ENCODE measurements at places on chromosomes 12 and 14.

DNA sequence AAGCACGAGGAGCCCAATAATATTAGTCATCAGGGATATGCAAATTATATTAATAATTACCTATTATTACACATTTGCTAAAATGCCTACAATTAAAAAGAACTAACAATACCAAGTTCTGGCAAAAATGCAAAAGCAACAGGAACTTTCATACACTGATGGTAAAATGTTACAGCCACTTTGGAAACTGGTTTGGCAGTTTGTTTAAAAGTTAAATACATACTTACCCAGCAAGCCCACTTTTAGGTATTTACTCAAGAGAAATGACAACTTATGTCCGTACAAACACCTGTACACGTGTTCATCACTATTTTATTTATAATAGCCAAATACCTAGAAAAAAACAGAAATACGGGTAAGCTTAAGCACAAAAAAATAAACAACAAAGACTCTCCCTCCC, 17.0 kb downstream of the WDR89 start:
- no peak for DNase-seq

DNA sequence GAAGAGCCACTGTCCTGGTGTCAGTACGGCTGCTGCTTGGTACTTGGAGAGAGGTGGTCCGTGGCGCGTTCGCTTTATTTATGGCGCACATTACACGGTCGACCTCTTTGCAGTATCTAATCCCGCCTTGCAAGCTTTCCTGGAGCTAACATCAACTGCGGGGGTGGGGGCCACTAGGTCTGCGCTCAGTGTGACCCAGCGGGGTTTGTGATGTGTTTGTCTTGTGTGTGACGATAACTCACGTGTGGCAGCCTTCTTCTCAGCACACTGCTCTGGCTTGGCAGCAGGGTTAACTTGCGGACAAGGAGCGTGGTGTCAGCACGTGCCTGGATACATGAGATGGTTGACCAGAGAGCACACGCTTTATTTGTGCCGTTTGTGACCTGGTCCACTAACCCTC, 122.2 kb upstream of the RTL1 start:
- no peak for DNase-seq

GRCh38 chr12:13170892-13171490, 25.5 kb upstream of the EMP1 start:
- DNase-seq, result no peak

DNA sequence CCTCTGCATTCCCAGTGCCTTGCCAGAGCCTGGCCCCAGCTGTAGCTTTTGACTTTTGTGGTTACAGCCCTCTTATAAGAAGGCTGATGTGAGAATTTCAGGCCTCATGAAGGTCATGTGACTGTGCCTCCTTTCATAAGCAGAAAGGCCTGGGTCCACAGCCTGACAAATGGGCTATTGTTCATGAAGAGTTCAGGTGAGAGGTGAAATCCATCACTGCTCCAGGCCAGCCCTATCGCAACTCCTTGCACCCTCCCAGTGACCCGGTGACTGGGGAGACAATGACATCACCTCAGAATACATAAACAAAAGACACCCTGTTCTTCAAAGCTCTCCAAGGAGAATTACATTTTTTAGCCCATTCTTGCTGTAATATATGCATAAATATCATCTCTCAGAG, 321.5 kb downstream of the PCNX1 start:
- no peak for DNase-seq

DNA sequence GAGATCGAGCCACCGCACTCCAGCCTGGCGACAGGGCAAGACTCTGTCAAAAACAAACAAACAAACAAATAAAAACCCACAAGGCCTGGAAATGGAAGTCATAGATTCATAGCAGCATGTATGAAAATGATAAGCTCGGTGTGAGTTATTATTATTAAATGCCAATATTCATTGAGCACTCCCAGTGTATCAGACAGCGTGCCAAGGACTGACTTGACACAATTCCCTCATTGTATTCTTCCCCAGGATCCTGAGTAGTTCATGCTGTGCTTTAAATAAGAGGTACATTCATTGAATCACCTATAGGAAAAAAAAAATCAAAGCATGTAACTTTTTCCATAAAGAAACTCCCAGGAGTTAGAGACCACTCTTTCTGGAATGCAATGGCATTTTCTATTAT, 12.6 kb upstream of the RFLNA start:
- no peak for DNase-seq

DNA sequence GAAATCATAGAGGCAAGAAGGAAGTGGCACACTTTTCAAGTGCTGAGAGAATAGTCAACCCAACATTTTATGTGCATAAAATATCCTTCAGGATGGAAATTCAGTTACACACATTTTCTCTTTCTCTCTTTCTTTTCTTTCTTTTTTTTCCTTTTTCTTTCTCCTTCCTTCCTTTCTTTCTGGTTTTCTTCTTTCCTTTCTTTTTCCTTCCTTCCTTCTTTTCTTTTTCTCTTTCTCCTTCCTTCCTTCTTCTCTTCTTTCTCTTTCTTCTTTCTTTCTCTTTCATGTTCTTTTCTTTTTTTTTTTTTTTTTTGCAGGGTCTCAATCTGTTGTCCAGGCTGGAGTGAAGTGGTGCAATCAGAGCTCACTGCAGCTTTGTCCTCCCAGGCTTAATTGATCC, 38.7 kb upstream of the OR5AU1 start:
- DNase-seq, result no peak

- no peak for DNase-seq
Observed at GRCh38 chr14:95040708-95041476, 116.4 kb downstream of the DICER1 start.

GRCh38 chr12:107395817-107396216, 289.8 kb upstream of the PWP1 start:
- no peak for DNase-seq

GRCh38 chr14:63443361-63443760, 99.8 kb downstream of the PPP2R5E start:
- no peak for DNase-seq

GRCh38 chr14:50846226-50846880, 15.4 kb upstream of the NIN start:
- DNase-seq, result no peak

DNA sequence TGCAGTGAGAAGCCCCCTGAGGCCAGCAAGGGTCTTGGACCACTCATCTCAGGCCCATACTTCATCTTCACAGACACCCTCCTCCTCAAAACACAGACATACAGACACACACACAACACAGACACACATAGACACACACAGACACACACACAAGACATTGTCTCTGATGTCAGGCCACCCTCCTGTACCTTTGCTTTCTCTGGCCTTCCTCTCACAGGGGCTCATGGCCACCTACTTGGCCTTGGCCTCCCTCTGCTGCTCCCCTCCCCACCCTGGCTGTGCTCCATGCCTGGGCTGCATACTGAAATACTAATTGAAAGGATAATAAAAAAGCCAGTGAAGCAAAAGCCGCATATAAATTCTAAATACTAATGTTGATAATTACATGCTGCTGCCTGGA, 1.6 kb upstream of the SYNDIG1L start:
- DNase-seq, result no peak

DNA sequence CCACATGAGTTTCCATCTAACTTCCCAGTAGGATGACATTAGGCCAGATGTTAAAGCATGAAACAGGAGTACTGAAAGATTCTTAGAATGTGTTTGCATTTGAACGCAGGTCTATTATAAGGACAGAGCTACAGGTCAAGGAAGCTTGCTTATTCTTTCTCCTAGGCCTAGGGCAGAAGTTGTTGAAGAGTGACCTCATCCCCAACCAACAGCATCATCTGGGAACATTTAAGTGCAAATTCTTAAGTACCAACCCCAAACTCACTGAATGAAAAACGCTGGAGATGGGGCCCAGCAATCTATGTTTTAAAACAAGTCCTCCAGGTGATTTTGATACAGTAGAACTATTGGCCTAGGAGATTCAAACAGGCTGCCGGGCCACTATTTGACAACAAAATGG, 52.4 kb downstream of the PAPLN start:
- DNase-seq, result no peak

GRCh38 chr12:88432531-88433490, 147.5 kb downstream of the KITLG start:
- no peak for DNase-seq

GRCh38 chr12:98387444-98387843, 127.9 kb upstream of the TMPO start:
- DNase-seq, result no peak

DNA sequence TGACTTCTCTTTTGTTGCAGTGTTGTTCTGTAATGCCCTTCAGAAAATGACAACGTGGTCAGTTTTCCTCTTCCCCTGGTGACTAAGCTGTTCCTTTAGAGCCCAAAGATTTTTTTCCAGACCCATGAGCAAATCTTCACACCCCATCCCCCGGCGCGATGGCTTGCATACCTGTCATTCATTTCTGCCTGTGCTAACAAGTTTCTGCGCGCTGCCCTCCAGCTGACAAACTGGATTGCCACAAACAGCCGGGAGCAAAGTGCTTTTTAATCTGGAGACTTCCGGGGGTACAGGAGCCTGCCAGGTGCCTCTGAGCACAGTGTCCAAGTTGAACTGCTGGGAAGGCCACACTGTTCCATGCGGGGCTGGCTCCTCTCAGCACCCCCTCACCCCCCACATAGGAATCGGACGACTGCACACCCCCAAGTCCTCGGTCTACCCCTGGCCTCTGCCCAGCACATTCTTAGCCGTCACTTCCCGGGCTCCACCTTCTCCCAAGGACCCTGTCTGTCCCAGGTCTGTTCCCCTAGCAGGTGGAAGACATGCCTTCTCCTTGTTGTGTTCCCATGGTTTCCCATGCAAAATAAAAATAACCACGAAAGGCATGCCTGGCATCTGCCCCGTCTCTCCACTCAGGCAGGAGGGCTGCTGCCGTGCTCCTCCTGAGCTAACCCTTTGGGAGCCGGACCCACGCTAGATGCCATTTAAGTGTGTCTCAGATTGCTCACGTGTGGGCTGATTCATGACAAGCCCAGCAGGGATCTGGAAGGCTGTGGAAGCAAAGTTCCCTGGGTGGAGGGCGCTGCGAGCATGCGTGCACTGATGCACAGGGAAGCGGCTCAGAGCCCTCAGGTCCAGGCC, 14.1 kb downstream of the RILPL1 start:
- DNase-seq, result no peak

DNA sequence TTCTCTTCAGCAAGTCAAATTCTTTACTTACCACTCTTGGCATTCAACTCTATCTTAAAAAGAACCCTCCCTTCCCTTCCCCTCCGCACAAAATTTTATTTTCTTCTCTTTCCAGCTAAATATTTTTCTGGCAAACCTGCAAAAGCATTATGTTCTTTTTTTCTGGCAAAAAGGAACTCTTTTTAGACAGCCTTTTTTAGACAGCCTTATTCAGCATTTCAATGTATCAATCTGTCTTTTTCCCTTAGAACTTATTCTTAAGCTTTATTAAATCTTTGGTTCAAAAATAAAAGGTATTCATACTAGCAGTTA, 50.5 kb downstream of the SPTLC2 start:
- no peak for DNase-seq

DNA sequence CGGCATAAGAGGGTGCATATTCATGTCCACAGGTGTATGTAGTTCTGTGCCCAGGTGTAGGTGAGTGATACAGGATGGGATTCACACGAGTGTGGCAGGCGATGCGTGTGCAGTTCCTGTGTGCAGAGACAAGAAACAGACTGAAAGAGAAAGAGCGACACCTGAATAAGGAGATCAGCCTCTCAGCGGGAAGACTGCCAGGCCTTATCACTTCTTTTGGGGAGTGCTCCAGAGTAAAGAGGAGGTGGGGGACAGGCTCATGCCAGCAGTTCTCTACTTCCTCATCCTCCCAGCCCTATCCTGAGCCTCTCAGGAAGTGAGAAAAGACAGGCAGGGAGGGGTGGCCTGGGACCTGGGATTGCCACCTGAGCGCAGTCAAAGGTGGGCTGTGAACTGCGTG, 2.8 kb downstream of the PSMB11 start:
- DNase-seq, result no peak
